ENCODE measurements at places on chromosomes 2 and 18. TPM values are rescaled to one million over a fixed set of nuclear protein-coding genes. Genes with fewer than 3 reads are reported as not detected.

Gene TRIB2
- 17.2 TPM for polyA plus RNA-seq

Gene GPR17
- polyA plus RNA-seq: 0.18 TPM

Gene MPP4
- not detected for polyA plus RNA-seq

Gene DCC
- polyA plus RNA-seq: 0.03 TPM

Gene NGEF
- polyA plus RNA-seq: 73.4 TPM

Gene CCDC148
- polyA plus RNA-seq: not detected

Gene CHRNG
- not detected for polyA plus RNA-seq

Gene TPO
- 1.4 TPM for polyA plus RNA-seq

Gene DTNB
- polyA plus RNA-seq: 2.4 TPM

Gene LHCGR
- 0.04 TPM for polyA plus RNA-seq

Gene ZFAND2B
- polyA plus RNA-seq: 182 TPM

Gene RAPGEF4
- polyA plus RNA-seq: 0.45 TPM

Gene C1D
- polyA plus RNA-seq: 29.7 TPM

Gene INHBB
- 0.27 TPM for polyA plus RNA-seq

Gene COL4A3
- polyA plus RNA-seq: not detected

Gene CAPN13
- polyA plus RNA-seq: 39.6 TPM

Gene ALPG
- not detected for polyA plus RNA-seq

Gene MAP3K19
- polyA plus RNA-seq: not detected

Gene SERPINB12
- not detected for polyA plus RNA-seq

Gene SLC4A3
- polyA plus RNA-seq: 1.0 TPM

Gene SFT2D3
- polyA plus RNA-seq: 7.4 TPM
